ENCODE measurements at places on chromosomes 3 and 15.

DNA sequence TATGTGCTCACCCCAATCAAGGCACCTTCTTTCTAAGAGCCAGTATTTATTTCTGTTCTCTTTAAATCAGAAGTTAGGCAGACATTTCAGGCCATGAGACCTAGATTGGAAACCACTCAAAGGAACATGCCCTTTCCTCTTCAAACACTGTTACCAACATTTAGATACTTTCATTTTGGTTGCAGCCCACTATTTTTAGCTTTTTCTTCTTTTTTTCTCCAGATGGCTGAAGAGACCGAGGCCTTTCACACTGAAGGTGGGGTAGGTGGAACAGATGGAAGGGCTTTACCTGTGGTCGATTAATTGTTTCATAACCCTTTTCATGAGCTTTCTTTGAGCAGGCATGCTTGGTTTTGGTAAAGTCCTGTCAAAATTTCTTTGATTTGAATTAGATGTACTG is 10.9 kb upstream of the LZTFL1 start:
- no peak for DNase-seq

DNA sequence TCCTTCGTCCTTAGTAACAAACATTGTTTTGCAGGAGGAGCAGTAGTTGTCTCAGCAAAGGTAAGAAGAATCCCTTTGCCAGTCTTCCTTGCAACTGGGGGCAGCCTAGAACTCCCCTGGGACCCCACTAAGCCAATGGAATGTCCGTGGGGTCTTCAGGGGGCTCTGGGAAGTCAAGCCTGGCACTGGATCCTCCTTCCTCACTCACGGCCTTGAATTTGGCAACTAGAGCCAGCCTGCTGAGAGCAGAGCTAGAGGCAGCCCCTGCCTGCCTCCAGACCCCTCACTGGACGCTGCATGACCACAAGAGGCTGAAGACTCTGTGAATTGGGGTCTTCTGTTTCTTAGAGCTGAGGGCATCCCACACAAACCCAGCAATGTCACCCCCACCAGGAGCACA is 18.6 kb upstream of the PRR23E start:
- DNase-seq, result no peak

DNA sequence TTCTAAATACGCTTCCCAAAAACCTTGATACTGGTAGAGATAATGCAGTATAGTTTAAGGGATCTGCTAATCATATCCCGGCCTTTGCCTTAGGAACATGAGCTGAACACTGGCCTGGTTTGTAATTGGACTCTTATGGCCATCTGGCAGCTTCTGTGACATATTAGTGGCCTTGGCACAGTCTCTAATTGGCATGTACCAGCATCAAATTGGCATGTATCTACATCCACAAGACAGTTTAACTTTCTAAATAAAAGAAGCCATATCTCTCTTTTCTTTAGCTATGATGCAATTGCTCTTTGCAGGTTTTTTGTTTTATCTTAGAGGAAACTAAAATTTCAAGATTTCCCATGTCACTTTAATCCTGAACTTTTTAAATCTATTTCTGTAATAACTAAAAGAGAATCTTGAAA is 44.6 kb upstream of the FILIP1L start:
- DNase-seq, result no peak

GRCh38 chr3:158849757-158850156 is 47.9 kb downstream of the MFSD1 start:
- DNase-seq, result no peak

GRCh38 chr3:157116017-157116416 is 43.9 kb downstream of the CCNL1 start:
- no peak for DNase-seq

GRCh38 chr15:57540736-57541135 is 51.0 kb upstream of the MYZAP start:
- no peak for DNase-seq

DNA sequence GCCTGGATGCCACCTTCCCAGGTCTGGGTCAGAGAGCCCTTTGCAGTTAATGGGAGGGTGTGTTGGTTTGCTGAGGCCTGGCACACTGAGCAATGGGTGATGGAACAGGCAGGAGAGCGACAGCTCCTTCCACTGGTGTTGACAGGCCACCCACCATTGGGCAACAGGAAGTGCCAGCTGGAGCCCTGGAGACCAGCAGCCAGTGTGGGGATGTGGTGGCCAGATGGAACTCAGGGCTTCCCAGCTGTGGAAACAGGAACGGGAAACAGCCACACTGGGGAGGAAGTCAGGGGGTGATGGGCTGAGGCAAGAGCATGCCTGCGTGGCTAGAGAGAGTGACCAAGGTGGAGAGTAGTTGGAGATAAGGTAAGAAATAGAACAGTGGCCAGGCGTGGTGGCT is 9.3 kb downstream of the PSTPIP1 start:
- DNase-seq, result no peak

DNA sequence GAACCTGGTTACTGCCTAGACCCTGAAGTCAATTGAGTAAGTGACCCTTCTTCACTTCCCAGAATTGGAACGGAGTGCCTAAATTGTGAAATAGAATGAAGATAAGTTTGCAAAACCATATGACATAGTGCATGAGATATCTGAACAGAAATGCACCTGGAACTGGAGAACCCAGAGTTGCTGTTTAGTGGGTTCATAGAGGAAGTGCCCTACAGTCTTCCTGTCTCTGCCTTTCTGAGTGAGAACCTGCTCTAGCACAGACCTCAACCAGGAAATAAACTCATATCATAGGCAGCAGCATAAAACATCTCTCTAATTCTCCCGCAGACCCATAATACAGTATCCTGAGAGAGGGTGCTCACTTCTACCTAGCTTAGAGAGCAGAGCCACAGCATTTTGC is 82.9 kb downstream of the EOMES start:
- DNase-seq, result no peak

- no peak for DNase-seq
Observed at GRCh38 chr3:117486719-117487716, 777.4 kb downstream of the TUSC7 start.

All from H7 (cell line).